Thymus (tissue), 14 donors: ENCODE measurements at places on chromosomes 6 and 20. TPM values are rescaled to one million over a fixed set of nuclear protein-coding genes. Genes with fewer than 3 reads are reported as not detected.

GRCh38 chr6:169938262-169938701 lies 186.9 kb downstream of the ERMARD start:
- no peaks in the 10 kb centered on the region for H3K27me3 ChIP-seq
- H3K36me3 ChIP-seq = no peaks in the 10 kb centered on the region
- no peak for DNase-seq
- H3K4me3 ChIP-seq = no peak overlapping the region
- H3K27ac ChIP-seq = no peak overlapping the region

- no peak overlapping the region for H3K4me3 ChIP-seq
- no peak overlapping the region for H3K27ac ChIP-seq
- DNase-seq = no peak
- no peaks in the 10 kb centered on the region for H3K27me3 ChIP-seq
Observed at GRCh38 chr6:14499841-14500240, 382.3 kb downstream of the CD83 start.

DNA sequence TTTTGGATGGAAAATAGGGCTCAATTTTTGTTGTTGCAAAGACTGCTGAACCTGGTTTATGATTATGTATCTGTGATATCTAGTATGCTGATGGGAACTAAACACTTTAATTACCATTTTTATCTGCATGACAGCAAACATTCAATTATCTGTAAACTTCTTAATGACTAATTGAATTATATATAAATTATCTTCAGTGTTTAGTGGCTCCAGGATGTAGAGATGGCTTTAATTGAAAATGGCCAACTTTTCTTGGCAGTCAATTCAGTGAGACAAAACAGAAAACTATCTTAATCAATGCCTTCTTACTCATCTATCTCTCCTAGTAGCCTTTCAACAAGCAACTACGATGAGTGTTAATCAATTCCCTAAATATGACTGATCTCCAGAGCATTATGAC lies 591.3 kb downstream of the HACE1 start:
- no peak overlapping the region for H3K27ac ChIP-seq
- H3K4me1 ChIP-seq = no peaks in the 10 kb centered on the region
- no peaks in the 10 kb centered on the region for H3K36me3 ChIP-seq
- no peaks in the 10 kb centered on the region for H3K27me3 ChIP-seq
- no peak for DNase-seq

- no peak overlapping the region for H3K4me3 ChIP-seq
- no peaks in the 10 kb centered on the region for H3K27me3 ChIP-seq
- no peak for DNase-seq
- no peaks in the 10 kb centered on the region for H3K36me3 ChIP-seq
Observed at GRCh38 chr6:19597809-19598320, 239.3 kb upstream of the ID4 start.

The CGAS gene
- polyA plus RNA-seq = 4.7 TPM

DNA sequence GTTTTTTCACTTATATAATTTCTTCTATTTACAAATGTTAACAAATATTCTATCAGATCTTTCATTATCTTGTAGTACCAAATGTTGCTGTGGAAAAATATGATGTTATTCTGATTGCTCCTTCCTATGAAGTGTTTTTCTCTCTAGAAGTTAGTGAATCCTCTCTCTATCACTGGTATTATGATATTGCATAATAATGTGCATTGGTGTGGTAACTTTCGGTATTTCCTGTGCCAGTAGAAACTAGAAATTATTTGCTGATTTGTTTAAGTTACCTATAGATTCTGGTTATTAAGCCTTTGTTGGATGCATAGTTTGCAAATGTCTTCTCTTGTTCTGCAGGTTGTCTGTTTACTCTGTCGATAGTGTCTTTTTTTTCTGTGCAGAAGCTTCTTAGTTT lies 342.5 kb downstream of the CENPW start:
- no peak overlapping the region for H3K4me3 ChIP-seq
- H3K4me1 ChIP-seq = no peaks in the 10 kb centered on the region
- H3K27me3 ChIP-seq = no peaks in the 10 kb centered on the region
- H3K27ac ChIP-seq = no peak overlapping the region
- DNase-seq = no peak

- no peaks in the 10 kb centered on the region for H3K27me3 ChIP-seq
- H3K4me1 ChIP-seq = no peaks in the 10 kb centered on the region
- H3K36me3 ChIP-seq = no peaks in the 10 kb centered on the region
- no peak for DNase-seq
Observed at GRCh38 chr6:73923905-73924485, 228.0 kb downstream of the CD109 start.

DNA sequence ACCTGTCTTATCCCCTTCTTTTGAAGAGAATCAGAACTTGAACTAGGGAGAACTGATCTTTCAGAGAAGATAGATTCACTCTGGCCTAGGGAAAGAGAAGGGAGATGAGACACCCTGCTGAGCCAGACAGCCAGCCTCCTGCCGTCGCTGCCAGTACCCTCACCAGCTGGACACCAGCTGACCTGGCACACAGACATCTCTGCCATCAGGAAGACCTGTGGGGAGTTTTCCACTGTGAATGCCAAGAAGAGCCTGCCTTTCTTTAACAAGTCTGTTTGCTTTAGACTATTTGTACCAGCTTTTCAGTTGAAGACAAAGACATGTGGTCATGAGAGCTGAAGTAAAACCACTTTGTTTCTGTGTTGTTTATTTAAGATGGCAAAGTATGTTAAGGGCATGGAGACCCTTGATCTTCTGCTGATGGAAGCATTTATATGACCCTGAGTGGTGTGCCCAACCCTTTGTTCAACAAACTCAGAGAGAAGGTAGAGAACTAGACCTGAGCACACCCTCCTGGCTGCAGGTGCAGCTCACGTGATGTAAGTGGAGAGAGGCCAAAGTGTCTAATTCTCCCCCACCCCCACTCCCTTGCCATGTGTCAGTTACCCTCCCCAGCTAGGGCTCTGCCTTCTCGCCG lies 82.3 kb upstream of the SLC24A3 start:
- DNase-seq = no peak
- H3K27me3 ChIP-seq = no peaks in the 10 kb centered on the region
- H3K36me3 ChIP-seq = no peaks in the 10 kb centered on the region
- H3K27ac ChIP-seq = no peak overlapping the region
- no peak overlapping the region for H3K4me3 ChIP-seq
